ENCODE measurements at places on chromosomes 2 and 18.
A peak's percentile ranks its signal among the peaks of the same experiment; 100 is the strongest.

GRCh38 chr18:5582076-5582475, 38.3 kb upstream of the EPB41L3 start:
- no peak for DNase-seq

DNA sequence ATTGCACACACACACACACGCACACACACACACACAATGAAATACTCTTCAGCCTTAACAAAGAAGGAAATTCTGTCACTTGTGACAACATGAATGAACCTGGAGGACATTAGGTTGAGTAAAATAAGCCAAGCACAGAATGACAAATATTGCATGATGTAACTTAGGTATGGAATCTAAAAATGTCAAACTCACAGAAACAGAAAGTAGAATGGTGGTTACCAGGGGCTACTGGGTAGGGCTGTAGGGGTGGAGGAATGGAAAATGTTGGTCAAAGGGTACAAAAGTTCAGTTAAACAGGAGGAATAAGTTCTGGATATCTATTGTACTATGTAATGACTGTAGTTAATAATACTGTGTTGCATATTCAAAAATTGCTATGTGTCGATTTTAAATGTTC, 29.5 kb downstream of the SCN2A start:
- DNase-seq: no peak

DNA sequence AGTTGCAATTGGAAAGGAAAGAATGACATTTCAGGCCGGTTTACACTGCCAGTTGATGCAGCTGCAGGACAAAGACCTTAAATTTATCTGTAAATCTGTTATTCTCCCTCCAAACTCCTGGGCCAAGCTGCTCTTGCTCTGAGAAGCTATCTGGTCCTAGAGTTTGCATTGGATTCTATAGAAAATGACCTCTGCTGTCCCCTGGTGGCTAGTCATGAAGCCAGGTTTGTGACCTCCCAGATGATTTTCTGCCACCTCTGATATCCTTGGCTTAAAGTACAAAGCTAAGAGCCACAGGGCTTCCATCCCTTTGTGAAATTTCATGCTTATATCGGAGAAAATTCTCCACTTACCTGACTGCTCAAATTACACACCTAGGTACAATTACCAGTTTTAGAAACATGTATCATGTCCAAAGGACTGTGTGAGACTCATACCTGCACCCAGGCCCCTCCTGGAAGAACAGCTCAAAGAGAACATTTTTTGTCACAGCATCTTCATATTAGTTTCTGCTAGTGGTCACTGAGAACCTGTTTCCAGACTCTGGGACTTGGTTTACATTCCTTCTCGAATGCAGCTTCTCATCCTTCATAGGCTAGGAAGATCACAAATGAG, 28.9 kb upstream of the IER3IP1 start:
- DNase-seq: peak; percentile 9

- DNase-seq: no peak
These were observed 2.0 kb downstream of the PAIP2B start for GRCh38 chr2:71224935-71225334.

DNA sequence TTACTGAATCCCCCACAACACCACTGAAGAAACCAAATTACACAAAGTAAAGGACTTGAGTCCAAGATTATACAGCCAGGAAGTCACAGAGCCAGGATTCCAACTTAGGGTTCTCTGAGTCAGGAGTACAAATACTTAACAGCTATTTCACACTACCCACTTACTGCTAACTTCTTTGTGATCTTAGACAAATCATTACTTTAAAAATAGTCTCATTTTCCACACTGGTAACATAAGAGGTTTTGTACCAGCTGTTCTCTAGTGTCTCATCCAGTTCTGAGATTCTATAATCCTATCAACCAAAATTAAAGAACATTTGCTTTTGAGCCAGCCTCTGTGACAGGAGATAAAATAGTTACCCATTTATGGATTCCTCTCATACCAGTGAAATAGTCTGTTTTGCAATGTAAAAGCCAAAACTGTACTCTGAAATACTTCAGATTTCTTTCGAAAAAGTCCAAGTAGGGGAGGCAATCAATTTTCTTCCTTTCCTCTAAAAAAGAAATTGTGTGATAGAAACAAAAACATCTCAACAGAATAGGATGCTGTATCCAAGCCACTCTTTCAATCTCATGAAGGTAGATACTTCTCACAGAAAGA, 157.6 kb downstream of the LRATD1 start:
- no peak for DNase-seq

- no peak for DNase-seq
These were observed 50.0 kb downstream of the PAX3 start for GRCh38 chr2:222248818-222249217.

GRCh38 chr2:86370579-86370978, 33.2 kb upstream of the REEP1 start:
- no peak for DNase-seq

DNA sequence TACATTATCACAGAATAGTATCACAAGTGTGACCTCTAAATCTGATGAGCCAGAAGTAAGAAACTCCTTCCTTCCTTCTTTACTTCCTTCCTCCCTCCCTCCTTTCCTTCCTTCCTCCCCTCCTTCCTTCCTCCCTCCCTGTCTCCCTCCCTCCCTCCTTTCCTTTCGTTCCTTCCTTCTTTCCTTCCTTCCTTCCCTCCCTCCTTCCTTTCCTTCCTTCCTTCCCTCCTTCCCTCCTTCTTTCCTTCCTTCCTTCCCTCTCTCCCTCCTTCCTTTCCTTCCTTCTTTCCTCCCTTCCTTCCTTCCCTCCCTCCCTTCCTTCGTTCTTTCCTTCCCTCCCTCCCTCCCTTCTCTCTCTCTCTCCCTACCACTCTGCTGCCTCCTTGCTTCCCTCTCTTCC, 359.2 kb downstream of the OSR1 start:
- DNase-seq: no peak

GRCh38 chr2:134120406-134120732, 133.5 kb upstream of the MGAT5 start:
- no peak for DNase-seq

GRCh38 chr2:5911718-5912117, 219.5 kb downstream of the SOX11 start:
- DNase-seq: no peak

Data from NCI-H2029 (cell line).